ELF-1 (cell line): ENCODE measurements at places on chromosomes 6 and 20.

DNA sequence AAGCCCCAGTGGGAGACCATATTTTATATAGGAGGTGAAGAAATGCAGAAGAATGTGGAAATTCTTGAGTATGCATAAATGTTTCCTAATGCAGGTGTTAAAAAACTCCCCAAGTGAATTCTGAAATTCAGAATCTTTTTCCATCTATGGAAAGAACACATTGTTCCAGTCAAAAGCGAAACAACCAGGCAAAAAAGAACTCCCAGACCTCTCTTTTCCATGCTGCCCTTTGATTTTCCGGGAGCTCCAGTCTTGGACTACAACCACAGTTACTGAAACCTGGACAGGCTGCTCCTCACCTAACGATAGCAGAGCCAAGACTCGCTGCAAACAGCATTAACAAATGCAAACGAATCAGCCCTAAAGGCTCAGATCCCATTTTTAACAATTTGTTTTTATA, 108.7 kb upstream of the CNKSR3 start:
- no peak for DNase-seq

DNA sequence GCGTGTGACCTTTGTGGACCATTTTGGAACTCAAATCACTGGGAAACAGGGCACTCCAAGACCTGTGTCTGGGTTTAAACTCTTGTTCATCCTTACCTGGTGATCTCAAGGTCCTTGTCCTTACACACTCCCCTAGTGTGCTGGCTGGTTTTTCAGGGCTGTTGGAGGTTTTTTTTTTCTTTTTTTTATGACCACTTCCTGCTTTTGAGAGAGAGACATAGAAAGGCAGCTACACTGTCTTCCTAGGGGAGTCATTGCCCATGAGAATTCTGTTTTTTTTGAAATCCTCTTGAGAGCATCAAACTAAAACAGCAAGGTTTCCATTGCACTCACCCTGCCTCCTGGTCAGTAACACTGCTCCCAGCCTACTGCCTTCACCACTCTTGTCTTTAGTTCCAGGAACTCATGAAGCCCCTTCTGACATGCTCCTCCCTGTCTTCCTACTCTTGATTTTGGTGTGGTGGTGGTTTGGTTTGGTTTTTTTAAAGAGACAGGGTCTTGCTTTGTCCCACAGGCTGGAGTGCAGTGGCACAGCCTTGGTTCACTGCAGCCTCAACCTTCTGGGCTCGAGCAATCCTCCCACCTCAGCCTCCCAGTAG, 28.6 kb downstream of the PRPH2 start:
- DNase-seq, result no peak

- no peak for DNase-seq
These were observed 179.9 kb downstream of the ZDHHC14 start for GRCh38 chr6:157560691-157561413.

- no peak for DNase-seq
These were observed 166.5 kb upstream of the MYLIP start for GRCh38 chr6:15962449-15962764.

- DNase-seq, result no peak
These were observed 309.9 kb downstream of the BMP7 start for GRCh38 chr20:56956534-56956933.

DNA sequence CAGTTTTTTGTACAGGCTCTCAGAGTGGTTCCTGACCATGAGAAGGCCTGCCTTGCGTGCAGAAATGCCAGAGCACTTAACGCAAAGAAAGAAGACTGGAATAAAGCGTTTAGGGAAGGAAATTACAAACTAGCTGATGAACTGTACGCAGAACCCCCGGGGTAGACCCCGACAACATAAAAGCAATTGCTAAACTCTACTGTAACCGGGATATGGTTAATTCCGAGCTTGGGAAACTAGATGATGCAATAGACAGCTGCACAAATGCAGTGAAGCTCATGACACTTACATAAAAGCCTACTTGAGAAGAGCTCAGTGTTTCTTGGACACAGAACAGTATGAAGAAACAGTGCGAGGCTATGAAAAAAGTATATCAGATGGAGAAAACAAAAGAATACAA, 35.7 kb downstream of the CITED2 start:
- DNase-seq, result no peak
